ENCODE measurements at places on chromosomes 7 and 10.

GRCh38 chr10:10796061-10796773 lies 221.5 kb upstream of the CELF2 start:
- no peak for DNase-seq

GRCh38 chr7:100895701-100895955 lies at the start of gene ACHE:
TSS of gene ACHE (minus strand) at chr7:100895888. CDS start at chr7:100894232, 1,656 bp downstream.
- DNase-seq, result no peak

DNA sequence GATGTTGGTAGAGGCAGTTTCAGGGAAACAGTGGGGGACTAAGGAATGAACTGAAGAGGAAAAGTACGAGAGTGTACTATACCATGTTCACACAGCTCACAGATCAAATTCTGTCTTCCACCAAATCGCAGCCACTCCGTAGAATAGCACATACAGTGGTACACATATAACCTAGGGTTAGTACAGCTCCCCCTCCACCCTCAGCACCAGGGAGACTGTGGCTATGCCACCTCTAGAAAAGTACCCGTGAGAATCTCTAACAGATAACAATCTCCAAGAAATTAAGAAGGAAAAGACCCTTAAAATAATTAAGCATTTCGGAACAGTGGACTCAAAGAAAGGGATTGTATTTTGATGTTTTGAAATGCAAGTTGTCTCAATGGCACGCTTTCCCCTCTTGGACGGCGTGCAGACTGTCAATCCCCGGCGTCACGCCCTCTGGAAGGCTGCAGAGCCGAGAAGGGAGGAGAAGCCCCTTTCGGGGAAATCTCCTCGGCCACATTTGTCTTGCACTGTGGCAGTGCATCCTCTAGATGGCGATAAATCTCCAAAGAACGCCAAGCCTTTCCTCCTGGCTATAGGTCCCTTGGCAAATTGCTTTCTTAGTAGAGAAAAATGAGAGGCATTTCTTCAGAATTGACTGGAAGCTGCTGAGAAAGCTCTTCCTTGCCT lies 345.0 kb downstream of the REEP3 start:
- peak; percentile 56 for DNase-seq

- no peak for DNase-seq
Measured at GRCh38 chr7:130298544-130299326, 5.8 kb downstream of the CPA4 start.

GRCh38 chr7:98000356-98000755 lies 10.4 kb upstream of the OCM2 start:
- no peak for DNase-seq

GRCh38 chr10:14606633-14607032 lies 168.1 kb downstream of the FAM107B start:
- no peak for DNase-seq

DNA sequence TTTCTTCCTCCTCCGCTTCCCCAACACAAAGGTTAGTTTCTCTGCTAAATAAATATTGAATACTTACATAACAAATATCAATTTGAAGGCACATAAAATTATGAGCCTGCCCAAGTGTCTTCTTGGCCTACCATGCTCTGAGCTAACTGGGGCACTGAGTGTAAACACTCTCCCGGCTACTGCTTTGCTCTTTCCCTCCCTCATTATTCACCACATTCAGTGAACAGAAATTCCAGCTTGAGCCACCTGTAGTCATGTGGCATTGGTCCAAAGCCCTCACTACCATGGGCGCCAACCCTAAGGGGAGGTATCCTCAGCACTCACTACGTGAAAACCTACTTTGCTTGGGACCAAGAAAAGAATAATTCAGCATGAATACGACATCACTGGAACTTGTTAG lies 409.0 kb downstream of the KCNMA1 start:
- DNase-seq, result no peak

DNA sequence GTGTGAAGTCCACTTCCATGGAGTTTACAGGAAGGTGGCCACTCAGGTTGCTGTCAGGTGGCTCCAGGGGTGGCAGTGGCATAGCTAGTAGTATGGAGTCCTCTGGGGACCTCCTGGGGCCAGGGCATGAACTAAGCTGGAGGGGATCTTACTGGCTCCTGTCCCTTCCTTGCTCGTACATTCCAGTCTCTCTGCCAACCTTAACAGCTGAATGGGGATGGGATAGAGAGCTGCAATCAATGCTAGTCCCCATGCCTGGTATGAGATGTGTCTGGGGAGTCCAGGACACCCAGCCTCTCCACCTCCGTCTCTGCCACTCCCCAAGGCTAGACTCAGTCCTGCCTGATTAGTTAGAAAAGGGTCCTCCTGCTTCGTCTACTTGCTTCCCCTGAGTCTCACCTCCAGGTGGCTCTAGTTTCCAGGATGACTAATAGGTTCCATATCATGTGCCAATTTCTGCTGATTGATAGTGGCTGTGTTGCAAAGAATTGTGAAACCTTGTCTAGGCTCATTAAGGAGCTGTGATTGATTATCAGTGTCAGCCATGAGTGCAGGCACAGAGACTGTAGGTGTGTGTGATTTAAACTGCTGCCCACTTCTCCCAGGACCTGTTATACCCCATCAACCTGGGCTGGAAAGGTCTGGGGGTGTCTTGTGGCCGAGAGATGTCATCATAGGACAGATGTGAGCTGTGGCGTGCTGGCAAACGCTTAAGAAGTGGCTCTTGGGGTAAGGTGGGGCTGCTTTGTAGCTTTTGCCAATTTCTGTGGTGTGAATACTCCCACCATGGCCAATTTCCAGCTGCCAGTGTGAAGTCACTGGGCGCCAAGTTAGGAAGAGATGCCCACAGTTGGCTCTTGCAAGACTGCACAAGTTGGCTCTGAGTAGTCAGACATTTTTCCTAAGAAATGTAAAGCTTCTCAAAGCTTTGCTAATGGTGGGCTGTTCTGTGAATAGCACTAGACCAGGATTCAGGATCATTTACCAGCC lies 59.8 kb downstream of the COL13A1 start:
- no peak for DNase-seq

DNA sequence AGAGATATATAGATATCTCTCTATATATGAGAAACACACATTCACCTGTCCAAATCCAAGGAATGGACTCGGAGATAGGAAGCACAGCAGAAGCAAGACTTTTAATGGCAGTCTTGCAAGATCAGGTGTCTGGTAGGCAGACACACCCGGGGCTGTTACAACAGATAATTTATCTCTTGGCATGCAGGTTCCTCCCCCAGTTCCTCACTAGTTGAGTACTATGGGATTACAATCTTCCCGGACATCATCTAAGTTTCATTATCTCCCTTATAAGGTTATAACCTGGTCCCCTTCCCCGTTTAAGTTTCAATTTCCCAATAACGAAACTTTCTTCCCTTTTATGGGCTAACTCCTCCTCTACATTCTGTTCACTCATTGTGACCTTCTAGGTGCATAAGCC lies 399.3 kb downstream of the PPP1R3A start:
- no peak for DNase-seq

GRCh38 chr10:102801978-102802377 lies 35.2 kb downstream of the CYP17A1 start:
- no peak for DNase-seq

- no peak for DNase-seq
Measured at GRCh38 chr10:97780841-97781617, 9.2 kb upstream of the SFRP5 start.

DNA sequence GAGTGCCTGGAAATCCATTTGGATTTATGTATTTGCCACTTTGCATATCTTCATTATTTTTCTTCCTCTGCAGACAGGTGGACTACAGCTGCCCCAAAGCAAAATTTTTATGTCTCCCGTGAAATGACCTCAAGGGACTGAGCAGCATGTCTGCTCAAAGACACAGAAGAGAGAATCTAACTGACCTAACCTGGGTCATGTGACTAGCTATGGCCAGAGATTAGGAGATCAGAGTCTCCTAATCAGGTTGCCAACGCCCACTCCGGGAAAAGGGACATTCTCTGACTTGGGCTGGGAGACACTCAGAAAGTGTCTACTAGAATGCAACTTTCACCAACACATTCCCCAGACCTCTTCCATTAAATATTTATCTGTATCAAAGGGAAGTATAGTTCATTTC lies 2.5 kb upstream of the BAMBI start:
- DNase-seq, result no peak

- no peak for DNase-seq
Measured at GRCh38 chr10:71230656-71231025, 18.3 kb downstream of the UNC5B start.

GRCh38 chr7:98878365-98879197 lies at the start of gene TRRAP:
TSS of gene TRRAP (plus strand) at chr7:98878532. CDS start at chr7:98881151, 2,619 bp downstream.
- no peak for DNase-seq

- DNase-seq, result no peak
Measured at GRCh38 chr10:121796342-121796741, 131.5 kb downstream of the ATE1 start.

GRCh38 chr7:139618482-139619366 lies 95.2 kb downstream of the CLEC2L start:
- DNase-seq, result peak; percentile 28

- no peak for DNase-seq
Measured at GRCh38 chr10:129027906-129028305, 439.1 kb upstream of the MGMT start.

- no peak for DNase-seq
Measured at GRCh38 chr10:48974510-48975156, 35.0 kb upstream of the LRRC18 start.

DNA sequence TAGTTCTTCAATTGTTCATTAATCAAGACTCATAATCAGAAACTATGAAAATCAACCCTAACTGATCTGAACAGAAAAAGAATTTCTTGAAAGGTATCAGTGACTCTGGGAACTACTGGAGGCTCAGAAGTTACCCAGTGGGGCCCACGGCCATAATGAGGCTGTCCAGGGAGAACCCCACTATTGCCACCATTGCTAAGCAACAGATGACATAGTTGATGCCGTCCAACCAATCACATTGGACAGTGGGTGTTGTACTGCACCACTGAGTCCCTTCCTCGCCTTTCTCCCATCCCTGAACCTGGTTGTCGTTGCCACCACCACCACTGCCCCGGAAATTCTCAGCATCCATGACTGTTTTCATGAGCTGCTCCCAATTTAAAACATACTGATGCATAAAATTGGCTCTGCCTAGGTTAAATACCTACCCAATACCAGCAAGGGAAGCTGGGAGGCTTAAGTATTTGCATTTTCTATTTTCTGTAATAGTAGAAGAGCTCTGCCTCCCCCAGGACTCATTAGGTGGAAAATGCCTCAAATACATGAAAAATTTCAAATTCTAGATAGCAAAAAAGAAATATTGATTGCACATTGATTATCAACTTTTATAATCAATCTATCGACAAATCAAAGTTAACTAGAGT lies 26.7 kb upstream of the USP6NL start:
- DNase-seq, result no peak

- DNase-seq, result no peak
Measured at GRCh38 chr7:150668472-150668911, 17.0 kb upstream of the GIMAP2 start.

DNA sequence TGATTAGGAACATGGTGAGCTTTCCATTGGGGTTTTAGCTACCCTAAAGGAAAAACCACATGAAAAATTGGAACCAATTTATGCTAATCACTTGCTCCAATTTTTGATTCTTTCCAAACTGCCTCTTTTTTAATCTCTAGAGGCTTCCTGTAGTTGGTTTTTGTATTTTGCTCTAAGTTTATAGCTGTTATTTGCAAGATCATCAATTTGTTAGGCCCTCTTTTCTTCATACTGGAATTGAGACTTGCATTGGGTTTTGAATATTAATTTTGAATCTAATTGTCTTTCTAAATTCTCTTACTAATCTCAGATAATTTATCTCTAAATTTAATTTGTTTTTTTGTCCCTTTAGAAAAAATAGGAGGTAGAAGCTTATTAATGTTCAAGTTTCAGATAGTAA lies 713.3 kb downstream of the REEP3 start:
- no peak for DNase-seq

DNA sequence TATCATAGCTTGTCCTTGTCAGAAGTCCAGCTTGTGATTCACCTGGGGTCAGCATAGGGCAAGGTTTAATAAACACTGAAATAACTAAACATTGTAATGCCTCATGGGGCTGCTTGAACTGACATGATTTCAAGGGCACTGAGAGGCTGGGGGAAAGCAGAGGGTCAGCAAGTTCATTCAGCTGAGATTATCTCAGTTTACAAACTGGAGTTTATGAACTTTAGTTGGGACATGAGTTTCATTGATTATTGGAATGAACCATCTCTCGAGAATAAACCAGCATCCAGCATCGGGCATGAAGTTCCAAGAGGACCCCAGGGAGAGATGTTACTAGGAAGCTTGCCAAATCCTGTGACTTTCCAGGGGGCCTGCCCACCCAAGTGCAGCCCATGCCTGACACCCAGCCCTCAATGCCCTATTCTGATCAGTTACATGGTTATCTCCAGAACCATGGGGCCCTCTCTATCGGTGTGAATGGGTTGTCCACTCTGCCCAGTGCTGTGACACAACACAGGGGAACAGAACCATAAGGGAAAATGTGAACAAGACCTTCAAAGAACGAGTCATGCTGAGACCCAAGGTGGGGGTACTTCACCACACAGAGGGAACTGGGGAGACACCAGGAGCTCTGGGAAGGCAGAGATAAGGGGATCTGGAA lies 7.9 kb upstream of the CYP3A7 start:
- DNase-seq, result no peak

GRCh38 chr10:85642421-85643170 lies 724.0 kb downstream of the GRID1 start:
- no peak for DNase-seq

- no peak for DNase-seq
Measured at GRCh38 chr10:62818426-62819011, 2.4 kb upstream of the EGR2 start.

DNA sequence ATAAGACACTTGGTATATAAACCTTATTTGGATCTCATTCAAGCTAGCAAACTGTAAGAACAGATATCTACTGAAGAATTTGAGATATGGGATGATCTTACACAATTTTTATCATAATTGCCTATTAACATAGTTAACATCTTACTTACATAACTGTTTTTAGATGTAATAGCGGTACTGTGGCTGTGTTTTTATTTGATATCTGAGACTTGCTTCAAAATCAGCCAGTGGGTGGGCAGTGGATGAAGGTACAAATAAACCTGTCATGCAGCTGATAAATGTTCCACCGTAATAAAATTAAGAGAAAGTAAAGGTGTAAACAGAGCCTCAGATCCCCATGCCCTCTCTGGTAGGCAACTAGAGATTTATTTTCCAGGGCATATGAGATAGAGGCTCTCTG lies 28.4 kb upstream of the PTPRN2 start:
- no peak for DNase-seq

- no peak for DNase-seq
Measured at GRCh38 chr10:130729876-130730275, 581.6 kb downstream of the TCERG1L start.

DNA sequence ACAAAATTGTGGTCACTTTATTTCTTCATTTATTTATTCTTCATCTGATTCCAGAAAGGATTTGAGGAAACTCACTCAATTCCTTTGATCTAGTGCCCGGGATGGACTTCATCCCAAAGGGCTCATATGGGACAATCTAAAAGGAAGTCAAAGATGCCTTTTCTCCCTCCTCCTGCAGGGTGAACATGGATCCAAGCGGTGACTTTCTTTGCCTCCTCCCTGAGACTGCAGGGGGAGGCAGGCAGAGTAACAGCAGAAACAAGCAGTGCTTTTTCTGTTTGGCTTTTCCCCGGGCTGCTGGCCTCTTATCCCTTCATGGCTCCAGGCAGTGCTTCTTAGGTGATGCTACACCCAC lies 10.0 kb upstream of the DNMBP start:
- DNase-seq, result no peak

GRCh38 chr10:96955794-96956193 lies 123.7 kb downstream of the LCOR start:
- no peak for DNase-seq
